Activated CD4-positive, alpha-beta T cell treated with anti-CD3 and anti-CD28 coated beads, Interleukin-2, amount 50 U/mL, for 4 hours (primary cell): ENCODE measurements at places on chromosomes 6 and 20.

DNA sequence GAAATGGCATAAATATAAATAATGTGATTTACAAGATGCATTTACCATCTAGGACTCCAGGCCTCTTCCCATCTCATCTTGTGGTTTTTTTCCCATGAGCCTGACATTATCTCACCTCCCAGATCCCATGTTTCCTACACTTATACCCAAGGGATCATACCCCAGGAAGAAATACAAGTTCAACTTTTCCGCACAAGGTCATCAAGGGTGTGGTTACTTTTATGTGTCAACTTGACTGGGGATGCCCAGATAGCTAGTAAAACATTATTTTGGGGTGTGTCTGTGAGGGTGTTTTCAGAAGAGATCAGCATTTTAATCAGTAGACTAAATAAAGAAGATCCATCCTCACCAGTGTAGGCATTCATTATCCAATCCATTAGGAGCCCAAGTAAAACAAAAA is 176.3 kb upstream of the TNFAIP3 start:
- DNase-seq = no peak

- DNase-seq = no peak
These were observed 65.8 kb downstream of the EYA4 start for GRCh38 chr6:133306931-133307330.

- no peak for DNase-seq
These were observed 48.9 kb downstream of the DCBLD1 start for GRCh38 chr6:117531346-117531745.

DNA sequence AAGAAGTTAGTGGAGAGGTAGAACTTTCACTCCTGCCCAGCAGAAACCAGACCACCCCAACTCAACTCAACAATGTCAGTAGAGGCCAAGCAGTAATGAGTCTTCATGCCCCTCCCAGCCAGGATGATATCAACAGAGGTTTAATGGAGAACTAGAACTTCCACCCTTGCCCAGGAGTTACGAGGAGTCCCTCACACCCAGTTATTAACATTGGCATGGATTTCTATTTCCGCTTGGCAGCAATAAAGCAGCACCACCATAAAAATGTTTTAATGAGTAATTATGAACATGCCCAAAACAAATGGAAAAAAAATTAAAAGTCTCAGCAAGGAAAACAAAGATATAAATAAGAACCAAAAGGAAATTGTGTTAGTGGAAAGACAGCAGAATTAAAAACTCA is 40.7 kb upstream of the ID4 start:
- DNase-seq = no peak

DNA sequence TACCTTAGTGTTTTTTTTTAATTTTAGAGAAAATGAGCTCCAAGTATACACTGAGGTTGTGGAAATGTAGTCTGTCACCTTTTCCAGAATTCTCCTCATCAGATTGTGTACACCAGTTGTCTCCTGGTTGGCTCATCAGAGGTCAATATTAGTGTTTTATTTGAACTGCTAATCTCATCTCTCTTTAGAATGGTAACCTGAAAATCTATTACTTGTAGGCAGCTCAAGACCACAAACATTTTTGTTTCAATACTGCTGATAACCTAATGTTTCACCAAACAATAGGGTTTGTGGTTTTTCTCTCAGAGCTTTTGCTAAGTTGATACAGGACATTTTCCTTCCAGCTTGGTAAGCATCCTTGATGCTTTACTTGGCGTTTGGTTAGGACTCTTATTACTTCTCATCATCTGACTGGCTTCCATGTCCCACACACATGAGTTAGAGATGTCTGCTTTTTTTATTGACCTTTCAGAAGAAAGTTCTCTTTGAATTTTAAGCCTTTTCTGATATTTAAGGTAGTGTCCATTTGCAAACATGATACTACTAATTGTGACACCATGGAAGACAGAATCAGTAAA is 15.1 kb downstream of the ADGRG6 start:
- no peak for DNase-seq

DNA sequence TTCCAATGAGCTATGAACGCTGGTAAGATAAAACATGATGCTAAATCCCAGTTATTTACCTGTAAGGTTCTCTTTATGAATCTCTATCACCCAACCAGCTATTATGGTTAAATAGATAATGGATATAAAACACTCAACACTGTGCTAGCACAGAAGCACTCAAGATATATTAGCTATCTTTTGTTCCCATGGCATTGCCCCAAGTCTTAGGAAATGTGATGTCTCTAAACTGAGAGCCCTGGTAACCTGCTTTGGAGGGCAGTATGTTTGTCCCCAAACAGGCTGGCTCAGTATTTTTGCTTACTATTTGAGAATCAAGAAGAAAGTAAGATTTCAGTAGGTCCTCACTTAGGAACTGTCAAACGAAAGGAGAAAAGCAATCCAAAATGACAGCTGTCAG is 90.5 kb downstream of the BTBD9 start:
- no peak for DNase-seq

GRCh38 chr6:128806261-128806660 is 76.7 kb upstream of the LAMA2 start:
- DNase-seq = no peak

GRCh38 chr20:45313065-45313695 is 5.1 kb upstream of the MATN4 start:
- DNase-seq = no peak
